Gastroesophageal sphincter (tissue), 4 donors: ENCODE measurements at places on chromosomes 2 and 18. TPM values are rescaled to one million over a fixed set of nuclear protein-coding genes. Genes with fewer than 3 reads are reported as not detected.

Gene RAB27B
- total RNA-seq, result 0.81 TPM

Gene LRATD1
- total RNA-seq, result 1.9 TPM

Gene RAPH1
- 18.7 TPM for total RNA-seq

Gene DAW1
- total RNA-seq, result not detected

Gene RAB31
- total RNA-seq, result 113 TPM

Gene RBBP8
- 17.9 TPM for total RNA-seq

Gene PDE11A
- not detected for total RNA-seq

Gene DSG1
- total RNA-seq, result not detected

Gene PDCD1
- total RNA-seq, result not detected

Gene CYP27C1
- total RNA-seq, result 0.12 TPM

Gene TACR1
- total RNA-seq, result 2.0 TPM

Gene PLB1
- total RNA-seq, result 11.0 TPM

Gene LYG1
- total RNA-seq, result not detected

Gene LGALSL
- 18.1 TPM for total RNA-seq

Gene HADHB
- 197 TPM for total RNA-seq

Gene FHL2
- 105 TPM for total RNA-seq

Gene SMPD4
- total RNA-seq, result 33.5 TPM

Gene TRABD2A
- total RNA-seq, result 2.7 TPM

Gene ALK
- 1.1 TPM for total RNA-seq

Gene AMER3
- 0.27 TPM for total RNA-seq

Gene SCN7A
- 92.5 TPM for total RNA-seq

Gene MAP2
- 124 TPM for total RNA-seq
